ENCODE measurements at places on chromosomes 16 and 17.

DNA sequence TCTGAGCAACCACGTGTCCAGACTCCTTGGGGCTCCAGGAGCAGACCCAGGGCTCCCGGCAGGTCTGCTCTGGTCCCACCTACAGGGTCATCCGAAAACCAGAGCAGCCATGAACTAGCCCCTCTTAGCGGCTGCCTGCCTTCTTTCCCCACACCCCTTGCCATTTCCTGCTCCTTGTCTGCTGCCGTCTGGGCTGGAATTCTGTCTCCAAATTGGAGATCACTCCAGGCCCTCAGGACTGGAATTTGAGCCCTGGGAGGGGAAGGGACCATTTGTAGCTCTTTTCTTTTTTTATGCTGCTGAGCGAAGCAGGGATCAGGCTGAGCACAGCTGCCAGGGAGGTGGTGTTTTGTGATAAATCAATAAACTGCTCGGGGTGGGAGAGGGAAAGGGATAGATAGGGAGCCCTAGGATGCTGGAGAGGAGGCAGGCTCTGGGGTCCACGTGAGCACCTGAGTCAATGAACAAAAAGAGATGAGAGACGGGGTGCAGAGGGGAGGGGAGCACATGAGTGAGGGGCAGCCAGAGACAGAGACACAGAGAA lies 257.5 kb downstream of the ENGASE start:
- DNase-seq: no peak

- DNase-seq: no peak
Observed at GRCh38 chr17:373613-374230, 21.1 kb upstream of the RPH3AL start.

DNA sequence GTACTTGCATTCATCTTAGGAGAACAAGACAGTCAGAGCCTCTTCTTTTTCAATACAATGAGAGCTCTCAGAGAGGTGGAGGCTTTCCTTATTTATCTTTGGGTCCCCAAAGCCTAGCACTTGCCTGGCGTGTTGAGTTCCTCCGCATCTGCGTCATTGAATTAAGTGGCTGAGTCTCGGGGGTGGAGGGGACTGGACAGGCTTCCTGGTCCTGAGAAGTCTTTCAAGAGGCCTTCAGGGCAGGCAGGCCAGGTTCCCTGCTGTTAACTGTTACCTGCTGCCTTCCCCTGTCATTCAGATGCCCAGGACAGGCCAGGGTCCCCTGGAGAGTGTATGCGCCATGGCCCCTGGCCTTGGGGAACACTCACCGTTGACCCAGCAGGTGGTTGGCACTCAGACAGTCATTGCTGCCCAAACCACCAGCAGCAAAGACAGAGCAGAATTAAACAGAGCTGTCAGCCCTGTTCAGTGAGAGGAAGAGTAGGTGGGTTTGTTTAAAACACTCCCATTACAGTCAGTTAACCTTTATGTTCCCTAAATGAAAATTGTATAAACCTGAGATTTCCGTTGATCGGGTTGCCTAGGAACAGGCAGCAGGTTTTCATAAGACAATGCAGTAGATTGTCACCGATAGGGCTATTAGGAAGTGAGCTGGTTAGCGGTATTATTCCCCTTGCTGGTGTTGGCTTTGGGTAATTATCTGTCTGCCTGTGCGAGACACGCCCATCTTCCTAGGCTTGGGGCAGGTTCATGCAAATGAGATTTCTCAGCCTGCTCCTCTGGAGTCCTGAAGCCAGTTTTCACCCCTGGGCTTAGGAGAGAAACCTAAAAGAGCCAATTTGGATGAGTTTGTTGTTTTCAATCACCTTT lies 132.7 kb downstream of the CCDC182 start:
- no peak for DNase-seq

GRCh38 chr16:8996891-8997290 lies 33.2 kb upstream of the USP7 start:
- no peak for DNase-seq

DNA sequence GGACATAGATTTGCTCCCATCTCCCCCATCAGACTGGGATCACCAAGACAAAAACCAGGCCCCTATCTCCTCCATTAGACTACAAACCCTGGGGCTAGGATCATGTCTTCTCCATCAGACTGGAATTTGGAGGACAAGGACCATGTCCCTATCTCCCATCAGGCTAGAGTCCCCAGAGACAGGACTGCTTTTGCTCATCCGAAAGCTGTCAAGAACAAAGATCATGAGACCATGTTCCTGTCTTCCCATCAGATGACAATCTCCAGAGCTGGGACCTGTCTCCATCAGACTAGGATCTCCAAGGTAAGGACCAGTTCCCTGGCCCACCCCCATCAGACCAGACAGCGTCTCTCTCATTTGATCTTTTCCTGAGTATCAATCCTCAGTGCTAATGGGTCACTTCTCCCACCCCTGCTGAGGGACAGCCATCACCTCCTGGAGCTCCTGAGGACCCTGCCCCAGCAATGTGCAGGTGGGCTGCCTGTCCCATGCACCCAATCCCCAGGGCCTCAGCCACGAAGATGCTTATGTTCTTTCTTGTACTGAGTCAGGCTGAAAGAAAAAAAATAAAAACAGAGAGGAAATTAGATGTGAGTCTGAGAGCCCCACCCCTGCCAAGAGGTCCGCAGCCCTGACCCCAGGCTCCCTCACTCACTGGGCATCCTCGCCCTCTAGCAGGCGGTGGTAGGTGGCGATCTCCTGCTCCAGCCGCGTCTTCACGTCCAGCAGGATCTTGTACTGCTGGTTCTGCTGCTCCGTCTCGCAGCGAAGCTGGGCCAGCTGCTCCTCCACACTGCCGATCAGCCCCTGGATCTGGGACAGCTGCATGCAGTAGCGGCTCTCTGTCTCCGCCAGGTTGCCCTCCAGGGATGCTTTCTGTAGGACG lies 90.3 kb downstream of the GOSR1 start:
- DNase-seq: no peak

GRCh38 chr16:56833243-56833970 lies 31.6 kb upstream of the SLC12A3 start:
- DNase-seq: no peak

Data from effector memory CD4-positive, alpha-beta T cell (primary cell).